ENCODE measurements at places on chromosomes 2 and 18.

GRCh38 chr2:16247326-16248122, 307.2 kb downstream of the MYCN start:
- no peak for DNase-seq

GRCh38 chr2:171930385-171930784, 8.1 kb downstream of the HAT1 start:
- no peak for DNase-seq

GRCh38 chr2:66561645-66562303, 126.8 kb downstream of the MEIS1 start:
- no peak for DNase-seq

DNA sequence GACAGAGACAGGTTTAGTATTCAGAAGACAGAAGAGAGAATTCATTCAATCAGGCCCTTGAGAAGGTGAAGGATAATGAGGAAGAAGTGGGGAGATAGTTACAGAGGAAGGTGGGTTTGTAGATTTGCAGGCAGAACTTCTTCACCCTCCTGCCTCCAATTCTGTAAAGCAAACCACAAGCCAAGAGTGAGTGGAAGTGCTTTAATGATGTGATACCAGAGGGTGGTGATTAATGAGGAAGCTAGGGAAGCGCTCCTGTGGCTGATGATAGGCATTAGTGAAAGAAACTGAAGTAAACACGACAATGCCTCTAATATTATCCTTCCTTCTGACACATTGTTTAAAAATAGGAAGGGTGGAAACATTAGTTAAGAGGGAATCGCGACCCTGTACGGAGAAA, 78.2 kb downstream of the CAPN13 start:
- no peak for DNase-seq

GRCh38 chr2:2777876-2778275, 446.8 kb upstream of the MYT1L start:
- DNase-seq = no peak

GRCh38 chr2:47070920-47071824, 83.9 kb downstream of the STPG4 start:
- peak; percentile 85 for DNase-seq

DNA sequence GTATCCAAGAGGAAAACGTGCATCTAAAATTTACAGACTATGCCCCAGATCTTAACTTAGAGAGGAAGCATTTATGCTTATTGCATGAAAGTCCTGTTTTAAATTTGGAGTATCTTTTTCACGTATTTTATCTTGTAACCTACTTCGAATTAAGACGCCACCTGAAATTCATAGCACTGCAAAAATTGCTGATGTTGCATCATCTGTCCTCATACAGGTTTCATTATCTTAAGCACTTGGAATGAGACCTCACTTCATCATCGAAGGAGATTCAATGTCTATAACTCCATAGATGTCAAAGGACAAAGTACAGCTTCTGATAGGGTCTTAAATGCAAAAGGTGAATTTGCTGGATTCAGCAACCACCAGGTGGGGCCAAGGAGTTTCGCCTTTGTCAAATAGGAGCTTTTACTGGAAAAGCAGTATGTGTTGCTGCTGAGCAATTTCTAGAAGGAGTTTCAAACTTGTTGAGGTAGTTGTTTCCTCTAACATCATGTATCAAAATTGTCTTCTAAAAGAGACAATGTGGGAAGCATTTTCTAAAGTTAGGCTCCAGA, 106.4 kb upstream of the CCDC85A start:
- DNase-seq = no peak

DNA sequence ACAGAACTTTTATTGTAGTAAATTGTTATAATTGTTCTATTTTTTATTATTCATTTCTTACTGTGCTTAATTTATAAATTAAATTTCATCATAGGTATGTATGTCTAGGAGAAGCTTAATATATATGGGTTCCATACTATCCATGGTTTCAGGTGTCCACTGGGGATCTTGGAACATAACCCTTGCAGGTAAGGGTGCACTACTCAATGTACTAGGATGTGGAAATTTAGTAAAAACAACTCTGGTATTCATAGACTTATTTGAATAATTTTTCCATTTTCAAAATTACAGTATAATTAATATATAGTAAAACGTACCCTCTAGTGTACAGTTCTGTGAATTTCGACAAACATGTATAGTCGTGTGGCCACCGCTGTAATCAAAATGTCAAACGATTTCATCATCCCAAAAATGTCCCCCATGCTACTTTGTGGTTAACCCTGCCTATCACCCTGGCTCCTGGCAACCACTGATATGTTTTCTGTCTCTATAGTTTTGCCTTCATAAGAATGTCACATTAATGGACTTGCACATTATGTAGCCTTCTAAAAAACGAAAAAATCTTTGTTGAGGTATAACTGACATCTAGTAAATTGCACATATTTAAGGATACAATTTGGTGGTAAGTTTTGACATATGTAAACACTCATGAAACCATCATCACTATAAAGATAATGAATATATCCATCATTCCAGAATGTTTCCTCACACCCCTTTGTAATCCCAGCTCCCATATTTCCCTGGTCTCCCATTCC, 45.7 kb downstream of the ARL5A start:
- DNase-seq = no peak

DNA sequence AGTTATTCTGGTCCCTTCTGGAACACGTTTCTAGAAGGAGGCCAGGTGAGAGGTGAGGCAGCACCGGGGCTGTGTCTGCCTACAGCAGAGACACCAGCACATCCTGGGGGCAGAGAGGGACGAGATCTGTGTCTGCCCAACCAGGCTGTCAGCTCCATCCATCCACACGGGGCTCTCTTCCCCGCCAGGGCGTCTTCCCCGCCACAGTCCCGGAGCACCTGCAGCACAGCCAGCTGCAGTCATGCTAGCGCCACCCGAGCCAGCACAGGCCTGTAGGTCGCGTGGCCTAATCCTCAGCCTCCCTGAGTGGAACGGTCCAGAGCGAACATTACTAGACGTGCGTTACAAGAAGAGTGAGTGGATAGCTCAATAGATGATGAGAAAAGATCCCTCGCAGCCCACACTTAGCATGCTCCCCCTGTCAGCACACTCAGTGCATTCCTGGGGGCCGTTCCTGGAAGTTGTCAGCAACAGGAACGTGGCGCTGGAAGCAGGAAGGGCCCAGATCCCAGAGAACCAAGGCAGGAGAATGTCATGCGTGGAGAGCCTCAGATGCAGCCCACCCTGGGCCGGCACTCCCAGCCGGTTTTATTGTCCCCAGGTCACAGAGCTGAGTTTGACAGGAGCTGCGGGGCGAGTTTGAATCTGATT, 179.0 kb downstream of the TWIST2 start:
- DNase-seq = no peak

- no peak for DNase-seq
Observed at GRCh38 chr18:37520508-37520907, 45.1 kb downstream of the CELF4 start.

DNA sequence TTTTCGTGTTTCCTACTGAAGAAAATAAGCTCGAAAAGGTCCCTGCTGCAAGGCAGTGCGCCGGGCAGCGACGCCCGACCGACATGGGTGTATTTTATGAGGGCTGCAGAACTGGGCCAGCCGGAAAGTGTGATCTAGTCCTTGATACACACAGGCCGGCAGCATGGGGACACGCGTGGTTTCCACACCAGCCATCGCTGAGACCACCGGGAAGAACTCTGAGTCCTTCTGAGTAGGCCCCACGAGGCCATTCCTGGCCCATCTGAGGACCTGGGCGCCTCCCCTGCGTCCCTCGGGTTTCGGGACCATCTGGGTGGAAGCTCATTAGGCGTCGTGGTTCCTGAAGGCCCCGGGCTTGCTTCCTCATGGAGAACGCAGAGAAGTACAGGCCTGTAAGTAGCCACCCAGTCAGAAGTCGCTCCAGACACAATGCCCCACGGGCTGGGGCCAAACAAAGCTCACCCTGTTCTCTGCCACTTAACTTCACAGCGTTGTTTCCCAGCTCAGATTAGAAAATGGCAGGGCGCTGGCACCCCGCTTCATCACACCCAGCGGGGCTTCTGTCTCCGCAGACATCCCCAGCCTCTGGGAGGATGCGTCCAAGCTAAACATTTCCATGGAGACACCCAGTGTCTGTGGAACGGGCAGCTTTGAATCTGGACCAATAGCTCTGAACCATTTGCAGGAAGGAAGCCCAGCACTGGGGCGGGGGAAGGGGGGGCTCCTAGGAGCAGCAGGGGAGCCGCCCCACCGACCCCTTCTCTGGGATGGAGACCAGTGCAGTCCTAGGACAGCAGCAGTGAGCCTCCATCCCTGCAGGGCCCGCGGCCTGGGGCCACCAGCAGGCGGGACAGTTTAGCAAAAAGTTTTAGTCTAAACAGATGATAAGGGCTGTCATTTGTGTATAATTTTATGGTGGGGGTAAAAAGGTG, 2.4 kb downstream of the NFATC1 start:
- DNase-seq = peak; percentile 76

DNA sequence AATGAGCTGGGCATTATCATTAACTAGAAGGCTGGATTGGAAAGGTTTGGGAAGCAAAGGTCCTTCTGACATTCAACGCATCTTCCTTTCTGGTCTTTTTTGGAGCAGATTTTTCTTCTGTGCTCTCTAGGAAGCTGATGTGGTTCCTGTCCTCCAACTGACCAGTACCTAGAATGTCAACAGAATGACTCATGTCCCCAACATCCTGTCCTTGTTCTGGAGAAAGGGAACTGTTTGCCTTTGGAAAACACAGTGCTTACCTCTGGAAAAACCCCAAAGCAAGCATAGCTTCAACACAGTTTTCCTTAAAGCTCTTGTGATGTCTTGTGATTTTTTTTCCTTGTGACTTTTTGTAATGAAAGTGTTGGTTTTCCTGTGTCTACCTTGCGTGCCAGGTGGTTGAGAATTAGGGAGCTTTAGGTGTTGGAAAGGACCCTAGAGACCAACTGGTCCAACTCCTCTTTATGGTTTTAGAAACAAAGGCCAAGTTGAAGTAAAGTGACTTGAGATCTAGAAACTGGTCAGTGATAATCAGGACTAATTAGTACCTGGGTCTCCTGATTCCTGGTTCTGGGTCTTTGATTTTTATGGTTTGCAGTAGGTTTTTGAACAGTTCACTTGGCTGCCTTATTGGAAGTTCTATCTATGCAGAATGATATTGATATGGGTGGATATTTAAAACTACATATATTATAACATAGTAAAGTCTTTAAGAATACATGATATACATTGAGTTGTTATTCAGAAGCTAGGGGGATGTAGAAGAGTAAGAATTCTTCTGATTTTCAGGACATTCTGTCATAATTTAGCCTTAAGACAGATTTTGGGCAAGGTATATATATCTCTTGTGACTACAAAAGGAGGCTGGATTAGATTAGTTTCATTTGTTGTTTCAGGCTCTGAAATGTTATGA, 70.5 kb downstream of the FMNL2 start:
- DNase-seq = peak; percentile 48

DNA sequence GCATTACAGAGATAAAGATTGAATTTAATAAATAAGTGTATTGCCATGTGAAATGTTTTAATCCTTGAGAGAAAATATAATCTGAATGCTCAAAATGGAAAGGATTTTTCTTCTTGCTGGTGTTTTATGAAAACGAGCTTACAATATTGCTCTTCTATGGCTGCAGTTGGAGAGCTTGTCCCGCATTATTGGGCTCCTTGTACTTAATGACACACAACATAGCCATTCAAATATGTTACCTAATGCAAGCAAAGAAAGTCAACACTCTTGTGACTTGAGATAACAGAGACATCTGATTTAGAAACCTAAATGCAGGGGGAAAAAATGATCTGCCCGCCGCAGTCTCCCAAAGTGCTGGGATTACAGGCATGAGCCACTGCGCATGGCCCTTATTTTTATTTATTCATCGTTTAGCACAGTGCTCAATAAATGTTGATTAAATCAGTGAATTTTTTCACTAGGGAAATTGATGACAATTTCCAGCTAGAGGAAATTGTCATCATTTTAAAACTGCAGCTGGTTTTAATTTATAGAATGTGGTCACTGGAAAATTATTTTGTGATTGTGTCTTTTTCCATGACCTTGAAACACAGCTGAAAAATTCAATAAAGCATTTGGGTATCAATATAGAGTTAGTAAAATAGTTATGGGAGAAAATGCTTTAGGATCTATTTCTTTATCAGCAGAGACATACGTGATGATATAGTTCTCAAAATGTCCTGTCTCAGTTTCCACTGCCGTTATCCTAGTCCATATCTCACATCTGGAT, 2.4 kb upstream of the PRKD3 start:
- DNase-seq = no peak

DNA sequence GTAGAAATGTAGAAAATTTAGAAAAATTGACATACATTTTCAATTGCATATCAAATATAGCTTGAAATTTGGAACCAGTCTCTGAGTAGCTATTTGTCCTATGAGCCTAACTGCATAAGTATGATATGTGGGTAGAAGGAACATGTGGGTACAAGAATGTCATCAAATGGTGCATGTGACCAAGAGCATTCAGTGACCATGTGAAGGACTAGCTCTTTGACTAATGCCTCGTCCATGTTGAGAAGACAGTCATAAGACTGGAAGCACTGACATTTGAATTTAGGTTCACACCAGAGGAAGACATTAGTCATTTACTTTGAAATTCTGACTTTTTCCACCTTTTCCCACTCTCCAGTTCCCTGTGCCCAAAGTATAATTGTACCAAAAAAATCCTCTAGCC, 12.6 kb downstream of the MRPL44 start:
- no peak for DNase-seq

- no peak for DNase-seq
Observed at GRCh38 chr2:220051716-220052115, 424.3 kb downstream of the SLC4A3 start.

- no peak for DNase-seq
Observed at GRCh38 chr2:156158808-156159207, 173.7 kb downstream of the NR4A2 start.

- DNase-seq = no peak
Observed at GRCh38 chr18:40222776-40223175, 1732.3 kb upstream of the PIK3C3 start.

- DNase-seq = no peak
Observed at GRCh38 chr2:43443282-43443681, 152.6 kb downstream of the THADA start.

GRCh38 chr2:226983895-226984749, 148.3 kb downstream of the RHBDD1 start:
- no peak for DNase-seq

- no peak for DNase-seq
Observed at GRCh38 chr2:68236103-68236734, 16.1 kb downstream of the PPP3R1 start.

- no peak for DNase-seq
Observed at GRCh38 chr2:126543081-126543480, 112.9 kb upstream of the GYPC start.

DNA sequence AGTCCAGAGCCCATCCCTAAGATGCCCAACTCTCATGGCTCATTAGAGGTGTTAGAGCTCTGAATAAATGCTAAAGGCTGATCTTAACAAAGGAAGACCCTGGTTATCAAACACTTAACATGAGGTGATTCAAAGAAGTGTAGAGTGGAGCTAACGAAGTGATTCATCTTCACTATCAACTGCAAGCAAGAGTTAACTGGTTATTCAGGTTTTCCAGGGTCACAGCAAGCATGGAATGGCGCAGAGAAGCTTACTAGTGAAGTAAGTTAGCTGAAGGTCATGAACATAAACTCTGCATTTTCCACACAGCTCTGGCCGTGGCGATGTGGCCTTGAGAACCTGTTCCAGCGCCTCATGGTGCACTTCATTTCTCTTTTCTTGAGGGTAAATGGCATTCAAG, 17.0 kb downstream of the RND3 start:
- no peak for DNase-seq

Measured in upper lobe of left lung (tissue), 6 donors.